ENCODE measurements at places on chromosomes 2 and 18. TPM values are rescaled to one million over a fixed set of nuclear protein-coding genes. Genes with fewer than 3 reads are reported as not detected.

Gene NPAS2
- total RNA-seq = 6.3 TPM

Gene METAP1D
- total RNA-seq = 12.7 TPM

Gene DBI
- 169 TPM for total RNA-seq

Gene MCFD2
- 45.3 TPM for total RNA-seq

Gene CRYBA2
- total RNA-seq = not detected

Gene ID2
- 122 TPM for total RNA-seq

Gene CXCR4
- total RNA-seq = 51.5 TPM

Gene COLEC12
- total RNA-seq = 58.1 TPM

Gene ZNF892
- total RNA-seq = 5.8 TPM

Gene TEKT4
- total RNA-seq = not detected

Gene STAT1
- total RNA-seq = 51.6 TPM

Gene AQP4
- 1.5 TPM for total RNA-seq

Gene RAB27B
- total RNA-seq = 10.5 TPM

Gene ITGB6
- 11.6 TPM for total RNA-seq

Gene DSC2
- 36.4 TPM for total RNA-seq

Gene ERFE
- 0.30 TPM for total RNA-seq

Gene CYTIP
- total RNA-seq = 8.2 TPM

Gene KLHL30
- total RNA-seq = 3.3 TPM

Gene TRIM54
- total RNA-seq = 6.0 TPM

Gene FAM210A
- total RNA-seq = 18.1 TPM

Gene GALNT3
- 20.3 TPM for total RNA-seq

Gene DARS1
- 64.9 TPM for total RNA-seq

Gene SNORC
- 0.30 TPM for total RNA-seq

Gene GTF2A1L
- 1.5 TPM for total RNA-seq

Gene FBXO41
- 0.79 TPM for total RNA-seq

Gene RAX
- total RNA-seq = 0.39 TPM

Gene POMC
- 3.6 TPM for total RNA-seq

Gene NEU2
- total RNA-seq = 1.4 TPM

Gene TLX2
- total RNA-seq = not detected

Gene HS6ST1
- total RNA-seq = 25.2 TPM

Gene TCF7L1
- total RNA-seq = 8.0 TPM

Gene HOXD13
- not detected for total RNA-seq

Gene IRS1
- total RNA-seq = 14.5 TPM

Gene RTP5
- total RNA-seq = not detected

Gene WDPCP
- total RNA-seq = 29.6 TPM

Gene ASB18
- 0.79 TPM for total RNA-seq

Gene SIX3
- not detected for total RNA-seq

Gene IL1RL1
- total RNA-seq = 8.7 TPM

Gene CXCR1
- 2.1 TPM for total RNA-seq

Gene RUFY4
- 0.10 TPM for total RNA-seq

Gene KRCC1
- total RNA-seq = 15.5 TPM

Gene ATP8B1
- 23.0 TPM for total RNA-seq

Gene FBXO15
- 1.5 TPM for total RNA-seq

Gene TMEM17
- 3.3 TPM for total RNA-seq

Gene CERKL
- not detected for total RNA-seq

Gene CHRNA1
- total RNA-seq = 4.2 TPM

Gene FAP
- total RNA-seq = 64.6 TPM

Gene EGR4
- total RNA-seq = 0.10 TPM

Gene BOLL
- total RNA-seq = 0.10 TPM

Gene SERPINB2
- total RNA-seq = 153 TPM

Gene TWSG1
- 50.1 TPM for total RNA-seq

Gene SCTR
- not detected for total RNA-seq

Gene OTOF
- 0.69 TPM for total RNA-seq

Gene RASGRP3
- total RNA-seq = 22.2 TPM

Gene INPP4A
- 22.3 TPM for total RNA-seq

Gene GPR35
- 0.99 TPM for total RNA-seq

Measured in skin of body (tissue), 3 donors.